Anterior cingulate cortex (tissue), 58 donors: ENCODE measurements at places on chromosomes 2 and 18.

DNA sequence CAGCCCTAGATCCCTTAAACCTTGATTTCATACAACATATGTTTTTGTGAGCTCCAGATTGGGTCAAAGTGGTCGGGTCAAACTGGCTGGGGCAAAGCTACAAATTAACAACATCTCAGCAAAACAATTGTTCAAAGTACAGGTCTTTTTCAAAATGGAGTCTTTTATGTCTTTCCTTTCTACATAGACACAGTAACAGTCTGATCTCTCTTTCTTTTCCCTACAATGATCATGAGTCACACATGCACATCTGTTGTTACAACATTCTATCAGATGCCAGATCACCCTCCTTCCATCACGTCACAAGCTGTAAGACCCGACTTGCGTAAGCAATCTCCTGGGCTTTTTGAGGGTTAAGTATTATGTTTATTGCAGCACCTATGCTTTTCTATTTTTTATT, 55.1 kb downstream of the RHOB start:
- DNase-seq: no peak

DNA sequence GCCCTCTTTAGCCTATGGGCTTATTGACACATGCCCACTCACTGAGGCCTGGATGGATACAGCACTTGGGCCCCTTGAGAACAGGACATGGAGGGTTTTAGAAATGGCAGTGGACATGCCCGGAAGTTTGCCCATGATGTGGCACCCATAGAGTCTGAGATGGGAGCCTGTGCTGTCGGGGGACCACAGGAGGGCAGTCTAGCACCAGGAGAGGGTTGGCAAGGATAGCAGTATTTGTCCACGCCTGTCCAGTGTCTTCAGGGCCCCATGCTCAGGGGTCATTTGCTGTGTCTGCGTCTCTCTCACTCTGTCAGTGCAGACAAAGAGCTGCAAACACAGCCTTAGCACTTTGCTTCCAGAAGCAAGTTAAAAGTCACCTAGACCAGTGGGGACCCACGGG, 48.7 kb downstream of the IL1RL2 start:
- no peak for DNase-seq

- no peak for DNase-seq
Observed at GRCh38 chr2:26024260-26024659, 9.6 kb upstream of the RAB10 start.

GRCh38 chr2:156956161-156956560, 301.3 kb upstream of the GALNT5 start:
- DNase-seq: no peak

GRCh38 chr18:6885992-6886796, 156.7 kb downstream of the ARHGAP28 start:
- DNase-seq: peak; percentile 10

GRCh38 chr2:147511491-147511948, 333.3 kb upstream of the ACVR2A start:
- DNase-seq: peak; percentile 3

GRCh38 chr2:204108330-204108751, 171.8 kb downstream of the ICOS start:
- no peak for DNase-seq

DNA sequence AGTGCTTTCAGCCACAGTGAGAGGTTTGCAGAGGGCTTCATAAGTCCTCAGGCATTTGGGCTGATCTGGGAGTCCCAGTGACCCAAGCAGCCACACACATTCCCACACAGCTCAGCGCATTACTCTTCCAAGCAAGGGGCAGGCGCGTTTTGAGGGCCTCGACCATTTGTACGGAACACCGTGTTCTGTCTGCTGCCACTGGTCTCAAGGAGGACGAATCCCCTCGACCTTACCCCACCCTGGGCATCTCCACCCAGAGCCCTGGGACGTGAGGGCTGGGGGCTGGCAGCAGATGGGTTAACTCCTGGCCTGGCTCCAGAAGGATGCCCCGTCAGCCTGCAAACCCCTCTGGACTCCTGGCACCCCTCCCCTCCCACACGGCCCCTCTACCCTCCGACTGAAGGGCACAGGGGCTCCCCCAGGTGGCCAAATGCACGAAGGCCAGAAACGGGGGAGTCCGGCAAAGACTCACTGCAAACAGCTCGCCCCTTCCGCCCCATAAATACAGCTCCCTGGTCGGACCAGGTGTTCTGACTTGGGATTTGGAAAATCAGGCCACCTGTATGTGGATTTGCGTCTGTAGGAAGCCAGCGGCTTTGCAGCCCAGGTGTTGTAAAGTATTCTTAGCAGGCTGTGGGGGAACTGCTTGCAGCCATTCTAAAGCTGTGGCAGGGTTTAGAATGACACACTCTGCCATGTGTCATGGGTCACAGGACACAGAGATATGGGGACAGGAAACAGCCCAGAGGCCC, 33.6 kb upstream of the PTMA start:
- peak; percentile 25 for DNase-seq

DNA sequence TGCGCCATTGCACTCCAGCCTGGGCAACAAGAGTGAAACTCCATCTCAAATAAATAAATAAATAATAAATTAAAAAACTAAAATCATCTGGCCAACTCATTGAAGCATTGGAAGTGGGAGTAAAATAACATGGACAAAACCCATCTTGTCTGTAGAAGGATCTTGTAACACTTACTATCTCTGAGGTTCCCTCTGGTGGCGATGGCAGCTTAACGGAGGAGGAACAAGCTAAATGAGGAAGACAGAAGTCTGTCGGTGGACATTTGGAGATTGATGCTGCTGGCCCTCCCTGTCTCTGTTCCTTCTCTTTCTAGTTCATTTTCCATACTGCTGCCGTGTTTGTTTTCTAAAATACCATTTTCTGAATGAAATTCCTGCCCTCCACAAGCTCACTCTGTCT, 43.4 kb downstream of the ZCCHC2 start:
- DNase-seq: no peak

- DNase-seq: no peak
Observed at GRCh38 chr2:70702711-70703395, 65.1 kb downstream of the ADD2 start.

- no peak for DNase-seq
Observed at GRCh38 chr2:46997329-46997728, 81.7 kb upstream of the MCFD2 start.

GRCh38 chr2:188893972-188894371, 80.2 kb upstream of the COL3A1 start:
- DNase-seq: no peak

- DNase-seq: no peak
Observed at GRCh38 chr2:165055082-165055851, 99.9 kb upstream of the SLC38A11 start.

DNA sequence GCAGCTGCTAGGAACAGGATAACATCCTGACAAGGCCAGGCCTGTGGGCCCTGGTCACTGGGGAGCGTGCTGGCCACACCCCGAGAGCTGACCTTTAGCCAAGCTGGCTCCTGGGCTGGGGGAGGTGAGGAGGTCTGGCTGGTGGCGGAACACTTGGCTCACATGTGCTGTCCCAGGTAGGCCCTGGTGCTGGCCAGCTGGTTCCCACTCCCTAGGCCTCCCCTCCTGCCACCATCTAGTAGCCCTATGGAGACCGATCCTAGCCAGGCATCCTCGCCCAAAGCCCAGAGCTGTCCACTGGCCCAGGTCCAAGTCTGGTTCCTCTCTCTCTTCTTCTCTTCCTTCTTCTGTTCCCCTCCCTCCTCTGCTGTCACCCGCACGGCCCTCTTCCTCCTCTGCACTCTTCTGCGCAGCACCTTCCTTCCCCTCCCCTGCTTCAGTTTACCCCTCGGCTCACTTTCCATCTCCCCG, 52.4 kb downstream of the TNS1 start:
- no peak for DNase-seq

DNA sequence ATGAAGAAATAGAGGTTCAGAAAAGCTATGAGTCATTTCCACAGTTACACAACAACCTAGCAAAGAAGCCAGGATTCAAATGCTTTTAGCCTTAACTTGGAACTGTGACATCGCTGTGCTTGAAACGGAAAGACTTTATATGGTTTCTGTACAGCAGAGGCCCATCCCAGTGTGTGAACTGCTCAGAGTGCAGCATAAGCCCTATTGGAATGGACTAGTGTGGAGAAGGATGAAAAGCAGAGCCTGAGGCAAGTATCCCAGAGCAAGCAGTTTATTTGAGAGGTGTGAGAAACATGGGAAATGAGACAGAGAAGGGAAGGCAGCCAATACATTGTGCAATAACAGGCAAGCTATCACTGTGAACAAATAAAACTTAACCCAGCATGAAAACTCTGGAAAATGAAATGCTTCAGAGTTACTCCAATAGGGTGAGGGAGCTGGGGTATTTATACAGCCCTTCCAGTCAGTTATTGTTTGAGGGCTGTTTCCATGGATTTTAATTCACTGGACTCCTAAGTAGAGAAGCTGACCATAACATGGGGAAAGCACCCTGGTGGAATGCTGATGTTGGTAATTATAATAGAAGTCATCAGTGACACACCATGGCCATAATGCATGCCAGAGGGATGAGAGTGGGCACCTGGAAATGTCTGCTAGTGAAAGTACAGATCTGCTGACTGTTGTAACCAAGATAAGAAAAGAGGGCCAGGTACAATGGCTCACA, 254.0 kb upstream of the POU3F3 start:
- DNase-seq: no peak

DNA sequence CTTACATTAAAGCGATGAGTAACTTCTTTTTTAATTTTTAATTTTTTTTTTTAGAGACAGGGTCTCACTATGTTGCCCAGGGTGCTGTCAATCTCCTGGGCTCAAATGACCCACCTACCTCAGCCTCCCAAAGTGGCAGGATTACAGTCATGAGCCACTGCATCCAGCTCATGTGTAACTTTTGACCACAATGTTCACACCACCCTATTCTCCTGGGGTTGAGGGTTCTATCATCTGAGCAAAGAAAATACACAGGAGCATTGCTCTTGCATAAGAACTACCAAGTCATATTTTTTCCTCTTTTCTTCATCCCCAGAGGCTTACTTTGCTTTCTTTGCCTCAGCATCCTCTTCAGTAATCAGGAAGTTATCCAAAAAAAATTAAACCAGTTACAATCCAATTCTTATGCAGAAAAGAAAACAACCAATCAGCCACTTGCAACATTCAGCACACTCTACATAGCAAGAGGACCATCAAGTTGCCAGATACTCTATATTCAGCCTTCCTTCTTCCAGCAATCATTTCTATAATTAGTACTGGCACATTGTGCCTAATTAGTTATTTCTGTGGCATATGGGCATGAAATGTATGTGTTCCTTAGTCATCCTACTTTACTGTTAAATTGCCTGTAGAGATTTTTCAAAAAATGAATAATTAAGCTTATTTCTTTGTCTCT, 345.6 kb downstream of the AKAIN1 start:
- no peak for DNase-seq

GRCh38 chr2:16475586-16475985, 190.0 kb downstream of the CYRIA start:
- no peak for DNase-seq

DNA sequence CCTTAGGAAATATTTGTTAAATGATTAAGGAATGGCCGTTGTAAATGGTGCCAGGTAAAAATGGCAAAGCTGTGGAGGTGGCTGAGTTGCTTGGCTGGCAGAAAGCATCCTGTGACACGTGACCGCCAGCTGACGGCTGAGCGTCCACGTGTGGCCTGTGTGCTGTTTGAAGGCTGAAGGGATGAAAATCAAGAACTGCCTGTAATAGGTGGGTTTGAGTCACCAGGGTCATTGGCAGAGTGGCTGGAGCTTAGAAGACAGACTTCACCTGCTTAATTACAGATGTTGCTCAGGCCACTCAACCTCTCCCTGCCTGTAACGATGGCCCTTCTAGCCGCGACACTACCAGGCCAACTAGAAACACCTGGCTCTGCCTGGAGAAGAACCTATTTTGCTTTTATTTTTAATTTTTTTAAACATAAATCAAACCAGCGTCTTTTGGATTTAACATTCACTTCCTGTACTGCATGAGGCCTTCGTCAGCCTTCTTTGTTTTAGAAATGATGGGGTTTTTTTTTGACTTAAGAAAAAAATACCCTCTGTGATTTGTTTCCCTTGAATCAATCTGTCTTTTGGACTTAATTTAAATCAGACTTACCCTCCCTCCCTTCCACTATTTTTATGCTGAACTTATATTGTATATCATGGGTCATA, 206.5 kb downstream of the PRKCE start:
- no peak for DNase-seq

GRCh38 chr18:38526922-38527321, 961.3 kb upstream of the CELF4 start:
- DNase-seq: no peak

DNA sequence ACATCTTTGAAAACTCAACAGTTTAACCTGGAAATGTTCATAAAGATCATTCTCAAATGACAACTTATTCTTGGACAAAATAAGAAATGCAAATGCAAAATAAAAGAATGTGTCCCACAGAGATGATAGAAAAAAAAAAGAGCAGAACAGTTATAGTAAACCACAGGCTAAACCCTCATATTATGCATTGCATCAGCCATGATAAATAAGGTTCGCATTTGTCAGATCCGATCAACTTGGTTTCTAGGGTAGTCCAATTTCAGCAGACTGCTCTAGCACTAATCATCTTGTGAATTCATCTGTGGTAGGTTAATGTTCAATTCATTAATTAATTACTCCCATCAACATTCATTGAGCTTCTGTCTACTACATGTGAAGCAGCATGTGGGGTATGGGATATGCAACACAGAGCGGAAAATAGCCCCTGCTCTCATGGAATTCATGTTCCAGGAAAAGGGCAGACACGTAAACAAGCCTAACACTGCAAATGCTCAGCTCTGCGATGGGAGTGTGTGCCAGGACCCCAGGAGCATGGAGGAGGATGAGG, 316.2 kb upstream of the REV1 start:
- no peak for DNase-seq

DNA sequence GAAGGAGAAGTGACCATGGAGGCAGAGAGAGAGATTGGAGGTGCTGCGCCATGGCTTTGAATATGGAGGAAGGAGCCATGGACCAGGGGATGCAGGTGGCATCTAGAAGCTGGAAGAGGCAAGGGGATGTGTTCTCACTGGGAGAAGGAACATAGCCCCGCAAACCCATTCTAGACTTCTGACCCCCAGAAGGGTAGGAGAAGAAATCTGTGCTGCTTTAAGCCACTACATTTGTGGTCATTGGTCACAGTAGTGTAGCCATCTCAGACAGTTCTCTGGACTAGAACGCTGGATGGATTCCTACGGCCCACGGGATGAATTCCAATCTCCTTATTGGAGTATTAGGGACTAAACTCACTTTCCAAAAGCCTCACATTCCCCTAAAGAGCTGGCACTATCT, 67.8 kb downstream of the PTGR3 start:
- no peak for DNase-seq
